ENCODE measurements at places on chromosomes 16 and 17.

- no peak for DNase-seq
Measured at GRCh38 chr17:34665150-34665806, 85.9 kb downstream of the TMEM132E start.

DNA sequence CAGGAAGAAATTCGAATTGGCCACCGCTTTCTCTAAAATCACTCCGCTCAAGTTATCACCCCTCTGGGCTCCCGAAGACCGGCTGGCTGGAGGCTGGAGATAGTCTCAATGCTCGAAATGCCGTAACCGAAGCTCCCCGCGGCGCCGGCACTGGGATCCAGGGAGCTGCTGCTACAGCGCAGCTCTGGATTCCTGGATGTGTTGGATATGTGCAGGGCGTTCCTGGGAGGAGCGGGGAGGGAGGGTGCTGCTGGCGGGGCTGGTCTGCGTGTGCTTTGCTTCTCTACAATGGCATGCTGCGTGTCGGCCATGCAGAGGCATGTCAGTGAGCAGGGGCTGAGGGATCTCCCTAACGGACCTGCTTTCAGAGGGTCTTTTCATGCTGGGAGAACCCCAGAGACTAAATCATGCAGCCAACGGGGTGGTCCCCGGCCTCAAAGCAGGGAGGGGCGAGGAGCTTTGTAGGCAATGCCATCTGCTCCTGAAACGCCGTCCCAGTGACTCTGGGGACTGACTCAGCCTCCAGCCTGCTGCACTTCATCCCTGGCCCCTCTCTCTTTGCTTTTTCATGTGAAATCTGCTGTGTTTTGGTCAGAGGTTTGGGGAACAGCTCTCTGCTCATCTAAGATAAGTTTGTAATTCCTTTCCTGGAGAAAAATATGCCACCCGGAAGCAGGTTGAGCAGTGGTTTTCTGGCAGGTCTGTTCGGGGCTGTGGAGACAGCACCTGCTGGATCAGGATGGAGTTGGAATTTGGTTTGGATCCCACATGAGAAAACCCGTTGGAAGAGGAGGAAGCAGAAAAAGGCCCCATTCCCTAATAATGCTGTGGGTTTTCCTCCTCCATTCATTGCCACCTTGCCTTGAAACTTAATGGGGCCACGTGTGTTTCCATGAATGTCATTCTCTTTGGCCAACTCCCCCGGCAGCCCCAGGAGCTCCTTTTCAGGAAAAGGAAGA lies 311.4 kb downstream of the SEC14L1 start:
- no peak for DNase-seq

DNA sequence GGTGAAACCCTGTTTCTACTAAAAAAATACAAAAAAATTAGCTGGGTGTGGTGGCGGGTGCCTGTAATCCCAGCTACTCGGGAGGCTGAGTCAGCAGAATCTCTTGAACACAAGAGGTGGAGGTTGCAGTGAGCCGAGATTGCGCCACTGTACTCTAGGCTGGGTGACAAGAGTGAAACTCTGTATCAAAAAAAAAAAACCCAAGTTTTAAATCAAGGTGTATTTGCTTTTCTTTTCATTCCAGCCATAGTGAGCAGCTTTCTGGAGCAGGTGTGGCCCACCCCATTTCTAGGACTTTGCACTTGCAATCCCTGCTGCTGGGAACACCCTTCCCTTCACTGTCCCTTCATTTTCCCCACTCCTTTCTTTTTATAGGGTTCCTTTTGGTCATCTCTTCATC lies 28.8 kb downstream of the TMEM238L start:
- no peak for DNase-seq

GRCh38 chr16:56936491-56936890 lies 4.5 kb downstream of the HERPUD1 start:
- DNase-seq = no peak

GRCh38 chr16:67666032-67666551 lies 458 bp downstream of the ENKD1 start:
- no peak for DNase-seq

DNA sequence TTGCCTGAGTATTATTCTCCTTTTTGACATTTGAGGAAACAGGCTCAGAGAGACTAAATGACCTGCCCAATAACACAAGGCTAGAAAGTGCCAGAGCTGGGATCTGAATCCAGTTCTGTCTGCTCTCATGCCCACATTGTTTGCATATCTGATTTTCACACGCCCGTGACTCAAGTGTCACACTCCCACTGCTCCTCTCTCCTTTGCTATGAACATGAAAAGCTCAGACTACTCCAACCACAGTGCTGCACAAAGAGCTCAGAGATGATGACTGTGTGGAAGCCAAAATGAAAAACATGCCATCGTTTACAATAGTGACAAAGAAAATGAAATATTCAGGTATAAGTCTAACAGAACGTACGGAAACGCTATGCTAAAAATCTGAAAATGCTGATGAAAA lies 107.9 kb downstream of the SMG6 start:
- no peak for DNase-seq

GRCh38 chr16:57300387-57301125 lies 16.1 kb upstream of the PLLP start:
- peak; percentile 93 for DNase-seq

DNA sequence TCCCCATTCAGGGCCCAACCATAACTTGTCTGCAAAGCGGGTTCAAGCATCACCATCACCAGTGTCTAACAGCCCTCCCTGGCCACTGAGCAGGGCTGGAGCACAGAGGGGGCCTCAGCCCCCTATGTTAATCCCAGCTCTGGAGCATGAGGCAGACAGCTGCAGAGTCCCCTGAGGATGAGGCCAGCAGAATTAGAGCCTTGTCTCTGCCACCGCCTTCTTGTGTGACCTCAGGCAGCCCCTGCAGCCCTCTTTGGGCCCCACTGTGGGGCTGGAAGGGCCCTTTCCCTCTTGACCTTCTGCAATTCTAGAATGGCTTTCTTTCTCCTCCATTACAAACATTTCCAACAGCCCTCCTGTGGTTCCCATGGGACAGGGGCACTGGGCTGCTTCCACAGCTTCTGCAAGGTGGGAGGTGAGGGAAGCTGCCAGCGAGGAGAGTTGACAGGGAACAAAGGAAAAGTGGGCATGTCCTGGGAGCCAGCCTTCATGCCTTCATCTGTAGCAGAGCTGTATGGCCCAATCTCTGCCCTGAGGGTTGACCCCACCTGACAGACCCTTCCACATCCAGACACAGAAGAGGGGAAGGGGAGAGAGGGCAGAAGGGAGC lies 65.7 kb downstream of the TMEM132E start:
- DNase-seq = no peak

- no peak for DNase-seq
Measured at GRCh38 chr17:30567231-30568116, 90.3 kb downstream of the GOSR1 start.

GRCh38 chr17:82156284-82156925 lies 56.2 kb downstream of the CCDC57 start:
- DNase-seq = no peak

DNA sequence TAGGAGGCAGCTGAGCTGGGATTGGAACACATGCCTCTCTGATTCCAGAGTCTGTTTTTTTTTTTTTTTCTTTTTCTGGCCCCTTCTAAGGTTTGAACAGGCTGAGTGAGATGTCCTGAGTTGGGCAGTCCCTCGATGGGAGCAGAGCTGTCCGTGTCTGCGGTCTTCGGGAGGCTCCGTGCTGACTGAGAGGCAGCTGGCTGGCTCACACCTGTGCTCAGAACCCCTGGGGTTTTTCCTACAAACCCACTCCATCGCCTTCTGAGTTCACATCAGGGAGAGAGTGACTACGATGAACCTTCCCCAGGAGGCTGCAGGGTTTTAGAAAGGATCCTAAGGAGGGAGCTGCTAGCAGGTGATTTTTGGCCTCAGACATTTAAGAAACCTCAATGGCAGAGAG lies 92.5 kb downstream of the IRF8 start:
- no peak for DNase-seq

DNA sequence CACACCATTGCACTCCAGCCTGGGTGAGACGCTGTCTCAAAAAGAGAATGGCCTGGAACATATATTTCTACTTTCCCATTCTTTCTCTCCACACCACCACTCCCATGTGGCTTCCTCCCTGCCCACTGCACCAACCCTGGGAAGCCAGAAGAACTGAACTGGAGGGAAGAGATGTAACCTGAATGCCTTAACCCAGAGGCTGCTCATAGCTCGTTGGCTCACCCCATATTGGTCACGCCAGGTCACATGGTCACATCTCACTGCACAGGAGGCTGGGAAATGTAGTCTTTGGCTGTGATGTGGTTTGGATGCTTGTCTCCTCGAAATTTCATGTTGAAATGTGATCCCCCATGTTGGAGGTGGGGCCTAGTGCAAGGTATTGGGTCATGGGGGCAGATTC lies 5.9 kb upstream of the DNAH17 start:
- DNase-seq = no peak

GRCh38 chr16:77399066-77399465 lies 35.8 kb downstream of the ADAMTS18 start:
- DNase-seq = no peak

GRCh38 chr16:12228602-12229499 lies 252.3 kb downstream of the SNX29 start:
- no peak for DNase-seq

- DNase-seq = no peak
Measured at GRCh38 chr17:47884905-47885730, 10.9 kb upstream of the SP2 start.

- DNase-seq = no peak
Measured at GRCh38 chr16:58236831-58237230, 38.9 kb upstream of the CSNK2A2 start.

GRCh38 chr17:82871776-82872561 lies 32.1 kb upstream of the ZNF750 start:
- DNase-seq = no peak

- no peak for DNase-seq
Measured at GRCh38 chr17:50283246-50283645, 9.0 kb downstream of the TMEM92 start.

DNA sequence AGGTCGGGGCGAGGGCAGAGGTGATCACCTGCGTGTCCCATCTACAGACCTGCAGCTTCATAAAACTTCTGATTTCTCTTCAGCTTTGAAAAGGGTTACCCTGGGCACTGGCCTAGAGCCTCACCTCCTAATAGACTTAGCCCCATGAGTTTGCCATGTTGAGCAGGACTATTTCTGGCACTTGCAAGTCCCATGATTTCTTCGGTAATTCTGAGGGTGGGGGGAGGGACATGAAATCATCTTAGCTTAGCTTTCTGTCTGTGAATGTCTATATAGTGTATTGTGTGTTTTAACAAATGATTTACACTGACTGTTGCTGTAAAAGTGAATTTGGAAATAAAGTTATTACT lies 28.9 kb downstream of the STH start:
- no peak for DNase-seq

DNA sequence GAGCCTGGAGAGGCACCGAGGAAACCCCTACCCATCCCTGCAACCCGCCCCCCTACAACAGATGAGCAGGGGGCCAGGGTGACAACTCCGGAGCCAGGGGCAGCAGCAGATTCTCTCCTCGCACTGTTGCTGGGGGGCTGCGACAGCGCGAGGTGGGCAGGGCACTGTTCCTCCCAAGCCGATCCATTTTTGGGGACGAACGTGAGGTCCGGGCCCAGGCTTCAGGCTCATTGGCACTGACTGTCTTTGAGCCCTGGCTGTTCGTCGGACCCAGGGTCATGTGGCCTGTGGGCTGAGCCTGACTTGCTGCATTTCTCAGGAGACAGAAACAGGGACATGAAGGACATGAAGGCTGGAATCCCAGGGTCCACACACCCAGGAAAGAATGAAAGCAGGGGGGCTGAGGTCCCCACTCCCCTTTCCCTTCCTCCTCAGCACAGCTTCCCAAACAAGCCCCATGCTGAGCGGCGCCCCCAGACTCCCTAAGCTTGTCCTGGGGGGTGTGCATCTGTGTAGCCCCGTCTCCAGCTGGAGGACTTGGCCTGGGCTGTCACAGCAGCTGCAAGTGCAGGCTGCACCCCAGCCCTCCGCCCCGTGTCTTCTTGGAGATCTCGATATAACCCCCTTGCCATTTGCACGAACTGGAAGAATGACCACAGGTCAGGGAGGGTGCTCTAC lies 18.7 kb downstream of the CEP295NL start:
- no peak for DNase-seq

DNA sequence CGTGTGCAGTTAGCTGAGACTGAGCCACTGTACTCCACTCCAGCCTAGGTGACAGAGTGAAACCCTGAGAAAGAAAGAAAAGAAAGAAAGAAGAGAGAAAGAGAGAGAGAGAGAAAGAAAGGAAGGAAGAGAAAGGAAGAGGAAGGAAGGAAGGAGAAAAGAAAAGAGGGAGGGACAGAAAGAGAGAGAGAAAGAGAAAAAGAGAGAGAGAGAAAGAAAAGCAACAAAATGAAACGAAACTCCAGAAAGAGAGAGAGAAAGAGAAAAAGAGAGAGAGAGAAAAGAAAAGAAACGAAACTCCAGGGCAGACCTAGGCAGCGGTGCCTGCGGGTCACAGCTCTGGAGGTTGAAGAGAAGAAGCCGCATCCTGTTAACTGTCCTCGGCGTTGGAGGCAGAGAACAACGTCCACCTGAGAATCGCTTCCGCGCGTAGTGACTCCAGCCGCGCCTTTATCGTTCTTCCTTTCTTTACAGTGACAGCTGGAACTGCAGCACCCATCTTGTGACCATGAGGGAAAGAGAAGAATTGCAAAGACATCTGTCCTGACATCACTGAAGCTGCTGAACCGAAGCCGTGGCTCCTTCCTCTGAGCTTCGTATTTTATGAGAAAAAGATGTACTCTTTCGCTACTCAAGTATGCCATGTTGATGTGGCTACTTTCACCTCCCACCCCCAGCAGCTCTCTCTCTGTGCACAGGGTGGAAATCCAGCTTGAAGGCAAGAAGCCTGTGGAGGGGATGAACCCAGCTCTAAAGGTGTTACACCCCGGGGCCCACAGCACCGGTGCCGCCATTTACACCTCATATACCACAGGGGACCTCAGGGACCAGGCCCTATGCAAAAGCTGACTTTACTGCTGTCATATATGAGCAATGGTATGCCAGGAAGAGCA lies 56.9 kb upstream of the DOC2B start:
- no peak for DNase-seq

DNA sequence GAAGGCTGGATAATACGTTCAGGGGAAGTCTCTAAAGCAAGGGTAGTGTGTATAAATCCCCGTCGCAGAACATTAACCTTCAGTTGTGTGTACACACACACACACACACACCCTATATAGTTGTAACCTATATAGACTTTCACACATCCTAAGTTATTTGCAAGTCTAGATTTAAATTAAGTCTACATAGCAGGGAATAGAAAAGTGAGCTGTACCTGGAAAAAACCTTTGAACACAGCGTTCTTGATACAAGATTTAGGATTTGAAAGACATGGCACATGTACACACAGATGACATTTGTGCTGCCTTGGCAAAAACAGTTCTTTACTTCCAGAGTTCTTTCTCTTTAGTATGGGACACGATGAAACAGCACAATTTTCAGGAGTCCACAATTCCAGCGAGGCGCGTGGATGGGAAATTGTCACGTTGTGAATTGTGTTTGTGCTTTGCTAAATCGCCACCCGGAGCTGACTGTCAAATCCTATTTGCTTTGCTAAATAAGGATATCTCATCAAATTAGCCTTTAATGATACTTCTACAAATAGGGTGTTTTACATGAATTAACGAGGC lies 233.9 kb downstream of the MRTFB start:
- DNase-seq = no peak
